Activated CD4-positive, alpha-beta T cell treated with anti-CD3 and anti-CD28 coated beads, Interleukin-2, amount 10 ng/mL, durations not matched to agents 7 days and 5 days (primary cell): ENCODE measurements at places on chromosomes 7 and 10. TPM values are rescaled to one million over a fixed set of nuclear protein-coding genes. Genes with fewer than 3 reads are reported as not detected.

GRCh38 chr7:55081472-55082227 lies 62.8 kb downstream of the EGFR start:
- no peak for DNase-seq
- peaks cover 6% of the 10 kb centered on the region for H3K27me3 ChIP-seq
- peaks cover 10% of the 10 kb centered on the region for H3K4me1 ChIP-seq
- no peak overlapping the region for H3K4me3 ChIP-seq
- H3K27ac ChIP-seq = no peak overlapping the region

GRCh38 chr7:100598425-100598824 lies 3.7 kb upstream of the PCOLCE start:
- H3K27me3 ChIP-seq = peaks cover 2% of the 10 kb centered on the region
- no peak for DNase-seq
- H3K27ac ChIP-seq = peak overlapping the region; percentile 64
- H3K4me1 ChIP-seq = peaks cover 19% of the 10 kb centered on the region

- H3K27ac ChIP-seq = no peak overlapping the region
- peaks cover 8% of the 10 kb centered on the region for H3K36me3 ChIP-seq
- peaks cover 54% of the 10 kb centered on the region for H3K4me1 ChIP-seq
- H3K27me3 ChIP-seq = no peaks in the 10 kb centered on the region
Measured at GRCh38 chr10:5443429-5443828, 31.1 kb downstream of the NET1 start.

DNA sequence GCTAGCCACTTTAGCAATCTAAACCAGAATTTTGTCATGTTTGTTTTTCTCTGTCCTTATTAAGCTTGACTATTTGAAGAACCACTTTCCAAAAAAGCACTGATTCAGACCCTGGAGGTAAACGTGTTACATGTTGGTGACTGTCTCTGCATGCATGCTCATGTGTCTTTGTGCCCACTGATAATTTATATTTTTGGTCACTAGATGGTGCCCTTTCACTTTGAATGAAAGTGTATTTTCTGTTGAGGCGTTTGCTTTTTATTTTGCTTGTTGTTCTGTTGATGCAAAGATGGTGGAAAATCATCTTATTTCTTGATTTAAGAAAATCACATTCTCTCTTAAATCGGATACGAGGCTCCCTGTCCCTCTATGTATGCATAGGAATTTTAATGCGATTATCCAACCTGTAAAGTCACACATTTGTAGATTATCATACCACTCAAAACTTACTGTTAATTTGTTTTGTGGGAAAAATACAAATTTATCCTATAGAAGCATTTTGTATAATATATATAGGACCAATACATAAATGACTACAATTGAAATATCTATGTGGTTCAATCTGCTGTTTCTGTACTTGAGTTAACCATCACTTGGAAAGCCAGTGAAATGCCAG lies 269.3 kb downstream of the BICC1 start:
- peak; percentile 15 for DNase-seq
- no peak overlapping the region for H3K4me3 ChIP-seq
- H3K27me3 ChIP-seq = no peaks in the 10 kb centered on the region
- no peaks in the 10 kb centered on the region for H3K4me1 ChIP-seq
- no peaks in the 10 kb centered on the region for H3K36me3 ChIP-seq

- no peaks in the 10 kb centered on the region for H3K4me1 ChIP-seq
- H3K4me3 ChIP-seq = no peak overlapping the region
- no peaks in the 10 kb centered on the region for H3K36me3 ChIP-seq
- DNase-seq = no peak
- H3K27ac ChIP-seq = no peak overlapping the region
Measured at GRCh38 chr10:82040336-82040735, 165.3 kb downstream of the NRG3 start.

DNA sequence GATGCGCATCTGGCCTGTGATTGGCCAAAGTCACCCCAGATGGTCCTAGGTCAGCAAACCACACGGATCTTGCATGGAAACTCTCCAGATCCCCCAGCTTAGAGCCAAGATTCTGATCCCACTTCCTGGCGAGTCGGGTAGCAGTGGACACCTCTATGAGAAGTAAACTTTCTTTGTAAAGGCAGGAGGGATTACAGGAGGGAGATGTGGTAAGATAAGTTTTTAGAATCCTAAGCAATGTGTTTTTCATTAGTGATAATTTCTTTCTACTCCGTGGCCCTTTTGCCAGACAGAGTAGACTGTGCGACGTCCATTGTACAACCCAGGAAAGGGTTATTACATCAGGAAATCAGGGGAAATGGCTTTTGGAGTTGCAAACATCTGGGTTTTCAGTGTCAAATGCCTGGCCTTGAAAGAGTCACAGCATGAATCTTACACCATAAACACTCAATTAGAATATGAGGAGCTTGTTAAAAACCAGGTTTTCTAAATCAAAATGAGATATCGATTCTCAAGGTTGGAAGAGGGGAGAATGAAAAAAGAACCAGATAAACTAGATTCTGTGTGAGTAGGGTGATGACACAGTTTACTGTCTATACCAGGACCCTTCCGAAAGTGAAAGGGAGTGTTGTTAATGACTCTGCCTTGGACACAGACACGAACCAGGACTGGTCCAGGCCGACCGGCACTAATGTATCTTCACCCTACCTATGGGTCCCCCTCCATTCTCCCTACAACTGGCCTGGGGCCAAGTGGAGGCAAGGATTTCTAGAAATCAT lies 61.9 kb upstream of the WAC start:
- no peaks in the 10 kb centered on the region for H3K27me3 ChIP-seq
- H3K4me1 ChIP-seq = no peaks in the 10 kb centered on the region
- no peak for DNase-seq
- no peak overlapping the region for H3K27ac ChIP-seq

Gene CPA4
- not detected for total RNA-seq
